ENCODE measurements at places on chromosomes 12 and 14. TPM values are rescaled to one million over a fixed set of nuclear protein-coding genes. Genes with fewer than 3 reads are reported as not detected.
A peak's percentile ranks its signal among the peaks of the same experiment; 100 is the strongest.

- no peak overlapping the region for H3K4me3 ChIP-seq
- H3K36me3 ChIP-seq: no peaks in the 10 kb centered on the region
- H3K4me1 ChIP-seq: no peaks in the 10 kb centered on the region
- no peak for DNase-seq
- H3K27ac ChIP-seq: no peak overlapping the region
Observed at GRCh38 chr12:76252031-76252430, 96.2 kb downstream of the BBS10 start.

DNA sequence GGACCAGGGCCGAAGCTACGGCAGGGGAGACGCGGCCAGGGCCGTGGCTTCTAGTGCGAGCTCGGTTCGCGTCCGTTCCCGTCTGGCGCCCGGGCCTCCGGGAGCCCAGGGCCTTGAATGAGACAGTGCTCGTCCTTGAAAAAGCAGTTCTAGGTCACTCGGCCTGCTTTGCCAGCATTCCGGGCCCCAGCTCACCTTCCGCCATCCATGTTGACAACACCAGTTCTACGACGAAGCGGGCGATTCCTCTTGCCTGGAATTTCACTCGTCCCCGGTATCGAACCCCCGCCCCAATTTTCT is 4.5 kb downstream of the OR10AD1 start:
- peak overlapping the region; percentile 98 for H3K4me3 ChIP-seq
- peak overlapping the region; percentile 97 for H3K27ac ChIP-seq
- peaks cover 20% of the 10 kb centered on the region for H3K4me1 ChIP-seq
- no peak for DNase-seq
- H3K27me3 ChIP-seq: peaks cover 10% of the 10 kb centered on the region

GRCh38 chr12:92030618-92031017 is 115.0 kb downstream of the BTG1 start:
- no peaks in the 10 kb centered on the region for H3K27me3 ChIP-seq
- peaks cover 33% of the 10 kb centered on the region for H3K4me1 ChIP-seq
- no peaks in the 10 kb centered on the region for H3K36me3 ChIP-seq
- H3K4me3 ChIP-seq: no peak overlapping the region
- DNase-seq: peak; percentile 58

- H3K27ac ChIP-seq: peak overlapping the region; percentile 86
- H3K4me3 ChIP-seq: peak overlapping the region; percentile 32
- peaks cover 85% of the 10 kb centered on the region for H3K4me1 ChIP-seq
Observed at GRCh38 chr14:73759183-73759713, 45.1 kb upstream of the PNMA1 start.

GRCh38 chr14:91363776-91364523 is 53.7 kb downstream of the CCDC88C start:
- H3K27ac ChIP-seq: peak overlapping the region; percentile 81
- peak; percentile 79 for DNase-seq
- no peak overlapping the region for H3K4me3 ChIP-seq
- no peaks in the 10 kb centered on the region for H3K27me3 ChIP-seq
- H3K4me1 ChIP-seq: peaks cover 54% of the 10 kb centered on the region

The NANOG gene
- total RNA-seq: not detected

The SLC38A6 gene
- 14.5 TPM for total RNA-seq

The FBXO21 gene
- 55.7 TPM for total RNA-seq

The EIF4B gene
- total RNA-seq: 674 TPM

DNA sequence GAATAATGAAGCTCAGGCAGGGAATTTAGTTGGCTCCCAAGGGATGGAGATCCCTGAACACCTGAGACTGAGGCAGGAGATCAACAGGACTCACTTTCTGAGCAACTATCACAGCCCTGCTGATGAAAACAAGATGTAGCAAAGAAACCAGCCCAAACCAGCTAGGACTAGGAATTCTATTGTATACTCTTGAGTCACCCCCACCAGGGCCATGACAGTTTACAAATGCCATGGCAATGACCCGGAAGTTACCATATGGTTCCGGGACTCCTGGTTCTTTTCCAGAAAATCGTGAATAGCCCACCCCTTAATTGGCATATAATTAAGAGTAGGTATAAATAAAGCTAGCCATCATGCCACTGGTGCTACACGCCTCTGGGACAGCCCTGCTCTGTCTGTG is 46.0 kb upstream of the OASL start:
- no peak overlapping the region for H3K27ac ChIP-seq
- H3K36me3 ChIP-seq: no peaks in the 10 kb centered on the region
- no peak for DNase-seq
- H3K27me3 ChIP-seq: no peaks in the 10 kb centered on the region
- H3K4me1 ChIP-seq: no peaks in the 10 kb centered on the region

GRCh38 chr14:54369343-54369742 is 27.5 kb upstream of the CDKN3 start:
- H3K27me3 ChIP-seq: no peaks in the 10 kb centered on the region
- no peak for DNase-seq
- H3K4me1 ChIP-seq: no peaks in the 10 kb centered on the region
- no peak overlapping the region for H3K27ac ChIP-seq

The IFNG-AS1 gene
- 19.0 TPM for total RNA-seq

GRCh38 chr12:42284157-42284556 is 41.7 kb downstream of the ZCRB1 start:
- H3K27ac ChIP-seq: no peak overlapping the region
- peaks cover 8% of the 10 kb centered on the region for H3K4me1 ChIP-seq
- no peaks in the 10 kb centered on the region for H3K27me3 ChIP-seq

DNA sequence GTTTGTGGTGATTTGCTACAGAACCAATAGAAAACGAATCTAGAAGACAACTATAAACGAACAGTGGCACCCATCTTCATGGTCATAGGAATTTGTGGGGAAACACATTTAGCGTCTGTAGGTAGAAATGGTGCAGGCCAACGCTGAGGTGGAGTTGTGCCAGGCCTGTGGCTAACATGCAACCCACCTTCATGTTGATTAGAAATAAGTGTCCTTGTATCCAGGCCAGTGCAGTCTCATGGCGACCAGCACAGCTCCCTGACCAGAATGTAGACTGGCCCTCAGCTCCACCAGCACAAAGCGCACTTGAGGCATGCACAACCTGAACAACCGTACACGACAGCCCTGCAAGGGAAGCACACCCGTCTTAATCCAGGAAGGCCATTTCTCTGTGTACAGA is 187.0 kb downstream of the TMEM132D start:
- no peaks in the 10 kb centered on the region for H3K36me3 ChIP-seq
- H3K4me1 ChIP-seq: no peaks in the 10 kb centered on the region
- H3K27ac ChIP-seq: no peak overlapping the region
- no peaks in the 10 kb centered on the region for H3K27me3 ChIP-seq
- no peak for DNase-seq

The EFS gene
- total RNA-seq: not detected

The CLEC12A gene
- total RNA-seq: not detected

The SIVA1 gene
- total RNA-seq: 52.5 TPM

The TCTN2 gene
- 22.8 TPM for total RNA-seq

The LRTM2 gene
- not detected for total RNA-seq

DNA sequence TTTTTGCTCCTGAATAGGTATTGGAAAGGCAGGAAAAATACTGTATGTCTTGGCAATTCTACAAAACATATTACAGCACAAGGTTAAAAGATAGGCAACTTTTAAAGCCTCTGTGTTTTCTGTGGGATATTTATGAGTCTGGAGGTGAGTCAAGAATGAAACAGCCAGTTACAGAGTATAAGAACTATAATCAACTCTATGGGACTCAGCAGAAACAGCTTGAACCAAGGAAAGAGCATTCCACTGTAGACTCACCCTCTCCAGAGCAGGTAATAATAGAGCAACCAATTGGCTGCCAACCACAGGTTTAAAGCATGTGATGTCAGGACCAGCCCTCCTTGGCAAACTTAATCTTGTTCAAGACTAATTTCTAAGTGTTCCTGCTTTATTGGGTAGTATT is 100.5 kb upstream of the MDM1 start:
- no peaks in the 10 kb centered on the region for H3K36me3 ChIP-seq
- no peak overlapping the region for H3K4me3 ChIP-seq
- no peaks in the 10 kb centered on the region for H3K27me3 ChIP-seq
- no peak overlapping the region for H3K27ac ChIP-seq

DNA sequence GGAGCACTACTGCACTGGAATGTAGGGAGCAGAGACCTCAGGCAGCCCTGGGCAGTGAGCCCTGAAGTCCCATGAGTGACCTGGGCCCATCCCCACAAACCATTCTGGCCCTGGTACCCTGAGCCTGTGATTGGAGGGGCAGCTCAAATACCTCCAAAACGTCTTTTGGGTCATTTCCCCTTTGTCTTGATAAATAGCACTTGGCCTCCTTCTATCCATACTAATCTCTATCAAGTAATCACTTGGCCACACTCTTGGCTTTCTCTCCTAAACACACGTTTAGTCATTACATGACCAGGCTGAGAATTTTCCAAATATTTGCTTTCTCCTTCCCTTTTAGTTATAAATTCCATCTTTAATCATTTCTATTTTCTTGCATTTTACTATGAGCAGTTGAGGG is 91.3 kb downstream of the RPAP3 start:
- H3K27me3 ChIP-seq: no peaks in the 10 kb centered on the region
- H3K4me3 ChIP-seq: no peak overlapping the region
- no peak for DNase-seq
- H3K36me3 ChIP-seq: peaks cover 2% of the 10 kb centered on the region
- H3K4me1 ChIP-seq: peaks cover 4% of the 10 kb centered on the region
- no peak overlapping the region for H3K27ac ChIP-seq

The LRFN5 gene
- total RNA-seq: 0.95 TPM

GRCh38 chr12:111408686-111409402 is 3.1 kb downstream of the SH2B3 start:
- peak overlapping the region; percentile 67 for H3K27ac ChIP-seq
- no peak for DNase-seq
- H3K36me3 ChIP-seq: peaks cover 7% of the 10 kb centered on the region
- H3K27me3 ChIP-seq: no peaks in the 10 kb centered on the region

The AMN gene
- total RNA-seq: 11.5 TPM

DNA sequence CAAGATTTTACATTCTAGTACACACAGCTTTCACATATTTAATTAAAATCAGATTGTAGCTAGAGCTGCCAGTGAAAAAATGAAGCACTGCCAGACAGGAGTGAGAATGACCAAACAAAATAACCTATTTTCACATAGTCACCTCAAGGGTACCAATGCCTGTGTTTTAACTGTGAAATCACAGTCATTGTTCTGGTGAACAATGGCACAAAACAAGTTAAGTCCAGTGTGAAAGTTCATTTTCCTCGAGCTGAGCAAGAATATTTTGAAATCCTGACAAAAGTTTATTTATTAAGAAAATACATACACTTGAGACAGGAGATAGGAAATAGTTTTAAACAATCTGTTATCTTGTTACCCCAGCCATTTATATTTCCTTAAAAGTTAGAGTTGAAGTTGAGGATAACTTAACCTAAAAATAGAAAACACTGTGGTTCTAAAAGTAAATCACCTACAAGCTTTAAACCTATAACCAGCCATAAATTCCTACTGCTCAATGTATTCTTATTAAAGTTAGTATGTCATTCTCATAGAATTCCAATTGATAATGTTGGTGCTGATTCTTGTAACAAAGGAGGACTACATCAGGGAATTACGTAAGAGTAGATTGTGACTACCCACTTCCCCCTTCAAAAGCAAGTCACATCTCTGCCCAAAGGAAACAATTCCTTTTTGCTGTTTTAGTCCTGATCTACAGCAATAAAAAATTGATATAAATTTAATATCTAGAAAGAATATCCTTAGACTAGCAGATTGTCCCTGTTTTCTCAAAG is 15.9 kb downstream of the DENND5B start:
- H3K4me3 ChIP-seq: no peak overlapping the region
- no peaks in the 10 kb centered on the region for H3K27me3 ChIP-seq
- peak overlapping the region; percentile 50 for H3K27ac ChIP-seq
- peaks cover 38% of the 10 kb centered on the region for H3K4me1 ChIP-seq
- no peak for DNase-seq

DNA sequence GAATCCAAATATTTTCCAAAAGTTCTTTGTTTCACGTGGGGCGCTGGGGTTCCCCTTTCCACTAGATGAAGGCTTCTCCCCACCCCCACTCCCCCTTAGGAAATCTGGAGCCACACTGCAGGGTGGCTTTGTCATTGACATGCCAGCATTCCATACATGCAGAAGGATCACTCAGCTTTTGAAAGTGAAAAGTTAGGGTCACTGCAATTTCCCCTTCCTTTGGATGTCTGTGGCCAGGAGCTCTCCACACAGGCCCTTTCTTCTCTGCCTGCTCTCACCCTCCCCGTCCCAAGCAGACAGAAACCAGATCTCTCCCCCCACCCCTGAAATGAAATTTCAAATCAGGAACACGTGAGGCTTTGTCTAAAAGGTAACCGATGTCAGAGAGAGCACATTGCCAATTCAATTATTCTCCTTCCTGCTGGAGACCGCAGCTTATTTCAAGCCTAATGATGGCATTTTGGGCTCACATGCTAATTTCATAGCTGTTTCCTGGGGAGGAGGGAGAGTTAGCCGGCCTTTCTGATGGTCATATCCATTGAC is 153.9 kb upstream of the RFLNA start:
- H3K36me3 ChIP-seq: no peaks in the 10 kb centered on the region
- no peaks in the 10 kb centered on the region for H3K4me1 ChIP-seq
- H3K27me3 ChIP-seq: no peaks in the 10 kb centered on the region
- no peak overlapping the region for H3K27ac ChIP-seq
- no peak for DNase-seq

The ASCL1 gene
- not detected for total RNA-seq

The PIP4K2C gene
- total RNA-seq: 24.7 TPM

The DDHD1 gene
- total RNA-seq: 75.4 TPM

- no peaks in the 10 kb centered on the region for H3K36me3 ChIP-seq
- H3K4me1 ChIP-seq: no peaks in the 10 kb centered on the region
- H3K4me3 ChIP-seq: no peak overlapping the region
- DNase-seq: no peak
- no peaks in the 10 kb centered on the region for H3K27me3 ChIP-seq
Observed at GRCh38 chr12:18646286-18646890, 91.4 kb downstream of the PLCZ1 start.

The PLEKHG3 gene
- 0.12 TPM for total RNA-seq

DNA sequence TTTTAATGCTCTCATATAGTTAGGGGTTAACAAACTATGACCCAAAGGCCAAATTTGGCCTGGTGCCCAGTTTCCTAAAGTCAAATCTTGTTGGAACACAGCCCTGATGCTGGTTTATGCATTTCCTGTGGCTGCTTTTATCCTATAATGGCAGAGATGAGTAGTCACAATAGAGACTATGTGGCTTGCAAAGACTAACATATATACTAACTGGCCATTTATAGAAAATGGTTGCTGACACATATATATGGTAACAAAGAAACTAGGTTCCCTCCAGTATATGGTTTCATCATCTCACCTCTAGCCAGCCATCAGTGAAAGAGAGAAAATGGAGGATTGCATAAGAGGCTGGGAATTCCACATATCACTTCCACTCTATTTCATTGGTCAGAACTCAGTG is 10.8 kb downstream of the NAV3 start:
- no peaks in the 10 kb centered on the region for H3K4me1 ChIP-seq
- H3K4me3 ChIP-seq: no peak overlapping the region
- no peaks in the 10 kb centered on the region for H3K27me3 ChIP-seq
- DNase-seq: no peak
- no peaks in the 10 kb centered on the region for H3K36me3 ChIP-seq

DNA sequence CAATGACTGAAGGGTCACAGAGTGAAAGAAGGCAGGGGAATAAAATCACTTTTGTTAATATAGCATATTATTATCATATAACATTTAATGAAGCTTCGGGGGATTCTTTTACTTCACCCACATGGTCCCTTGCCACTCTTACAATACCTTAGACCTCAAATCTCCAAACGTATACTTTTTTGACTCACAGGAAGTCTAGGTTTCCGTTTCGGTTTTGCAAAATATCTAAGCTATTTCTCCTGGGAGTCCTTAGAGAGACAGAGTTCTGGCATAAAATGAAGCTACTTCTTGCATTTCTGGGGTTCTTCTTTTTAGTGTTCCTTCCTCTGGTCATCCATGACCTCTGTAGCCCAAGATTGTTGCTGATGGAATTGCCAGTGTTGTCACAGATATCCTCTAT is 590.5 kb upstream of the ATP2B1 start:
- H3K27ac ChIP-seq: no peak overlapping the region
- H3K4me3 ChIP-seq: peak overlapping the region; percentile 12
- H3K36me3 ChIP-seq: no peaks in the 10 kb centered on the region
- H3K4me1 ChIP-seq: peaks cover 13% of the 10 kb centered on the region
